NCI-H526 treated with DMSO at 0.1 percent for 48 hours (cell line): ENCODE measurements at places on chromosomes 11 and 22.

- no peak for DNase-seq
Observed at GRCh38 chr22:17319546-17319945, 49.7 kb upstream of the CECR2 start.

GRCh38 chr11:121500275-121500674 is 47.5 kb upstream of the SORL1-AS1 start:
- no peak for DNase-seq

- DNase-seq = no peak
Observed at GRCh38 chr22:43658823-43659222, 153.3 kb downstream of the EFCAB6 start.

DNA sequence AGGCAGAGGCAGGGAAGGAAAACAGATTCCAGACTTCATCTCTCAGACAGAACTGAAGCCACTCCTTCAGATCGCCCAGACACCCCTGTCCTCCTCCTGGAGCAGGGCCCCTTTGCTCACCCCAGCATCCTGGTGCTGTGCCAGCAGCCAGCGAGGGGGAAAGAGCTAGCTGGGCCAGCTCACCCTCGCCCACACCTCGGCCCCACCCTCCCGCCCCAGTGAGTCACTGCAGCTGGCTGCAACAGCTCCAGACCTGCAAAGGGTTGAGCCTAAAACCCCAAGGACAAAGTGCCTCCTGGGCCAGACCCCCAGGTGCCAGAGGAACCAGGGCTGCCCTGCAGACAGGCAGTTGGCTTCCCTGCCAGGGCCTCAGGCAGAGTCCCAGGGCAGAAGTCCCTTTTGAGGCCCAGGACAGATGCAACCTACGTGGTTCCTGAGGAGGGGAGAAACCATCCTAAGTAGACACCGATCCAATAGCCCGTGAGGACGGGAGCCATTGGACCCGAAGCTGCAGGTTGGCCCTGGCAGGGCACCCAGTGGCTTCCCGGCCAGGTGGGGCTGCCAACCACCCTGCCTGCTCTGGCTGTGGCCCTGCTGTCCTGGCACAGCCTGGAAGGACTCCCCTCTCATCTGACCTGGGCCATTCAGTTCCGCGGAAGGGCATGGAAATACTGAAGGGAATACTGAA is 7.2 kb downstream of the AHNAK start:
- DNase-seq = peak; percentile 48

GRCh38 chr11:117836077-117836960 is 11.8 kb upstream of the FXYD2 start:
- no peak for DNase-seq

GRCh38 chr11:4092026-4092425 is 2.6 kb upstream of the RRM1 start:
- no peak for DNase-seq

DNA sequence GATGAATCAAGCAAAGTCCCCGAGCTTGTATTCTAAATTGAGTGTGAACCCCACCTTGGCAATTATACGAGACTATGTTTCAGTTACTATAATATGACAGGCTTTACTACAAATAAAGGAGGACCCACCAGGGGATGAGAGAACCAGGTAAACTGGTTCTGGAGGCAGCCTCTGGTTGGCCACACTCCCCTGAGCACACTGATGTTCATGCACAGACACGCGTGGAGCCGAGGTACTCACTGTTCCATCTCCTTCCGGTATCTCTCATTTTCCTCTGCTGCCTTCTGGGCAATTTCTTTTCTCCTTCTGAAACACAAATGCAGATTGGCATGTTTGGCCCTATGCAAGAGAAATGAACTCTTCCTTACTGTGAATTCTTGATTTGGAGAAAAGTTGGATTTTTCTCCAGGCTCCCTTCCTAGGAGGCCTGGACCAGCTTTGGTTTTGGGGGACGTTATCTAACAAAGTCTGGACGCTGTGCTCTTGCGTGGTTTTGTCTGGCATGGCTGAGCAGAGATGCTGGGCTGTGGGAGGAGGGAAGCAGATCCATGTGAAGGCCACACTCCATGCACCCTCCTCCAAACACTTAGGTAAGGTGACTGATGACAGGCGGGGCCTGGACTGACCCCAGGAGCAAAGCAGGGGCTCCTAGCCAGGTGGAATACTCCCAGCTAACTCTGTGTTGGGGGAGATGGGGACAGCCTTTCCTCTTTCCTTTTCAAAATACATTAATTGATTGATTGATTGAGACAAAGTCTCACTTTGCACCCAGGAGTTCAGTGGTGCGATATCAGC is 22.9 kb downstream of the USH1C start:
- DNase-seq = no peak

DNA sequence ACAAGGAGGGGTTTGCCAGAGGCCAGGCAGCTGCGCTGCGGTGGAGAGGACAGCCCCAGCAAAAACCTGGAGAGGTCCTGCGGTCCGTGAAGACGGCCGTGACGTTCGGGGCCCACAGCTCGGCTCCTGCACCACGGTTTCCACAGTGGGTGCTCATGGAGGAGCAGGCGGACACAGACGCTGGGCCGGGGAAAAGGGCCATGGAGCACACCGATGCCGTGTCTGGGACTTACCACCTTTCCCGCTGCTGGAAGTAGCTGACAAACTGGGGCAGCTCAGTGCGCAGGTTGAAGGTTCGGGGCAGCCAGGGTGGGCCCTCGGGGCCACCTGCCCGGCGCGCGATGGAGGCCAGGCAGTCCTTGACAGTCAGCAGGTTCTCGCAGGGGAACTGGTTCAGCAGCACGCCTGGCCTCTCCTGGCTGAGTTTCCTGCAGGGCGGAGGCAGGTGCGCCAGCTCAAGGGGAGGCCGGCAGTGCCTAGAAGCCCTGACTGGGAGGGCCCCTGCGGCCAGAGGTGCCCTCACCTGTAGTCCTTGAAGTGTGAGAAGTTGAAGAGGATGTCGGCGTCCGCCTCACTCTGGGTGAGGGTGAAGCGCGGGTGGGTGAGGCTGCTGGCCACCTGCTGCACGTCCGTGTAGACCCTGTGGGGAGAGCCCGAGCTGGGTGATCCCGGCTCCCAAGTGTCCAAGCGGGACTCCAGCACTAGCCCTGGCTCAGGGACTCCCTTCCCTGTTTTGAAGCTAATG is 12.8 kb downstream of the TTLL12 start:
- DNase-seq = no peak

DNA sequence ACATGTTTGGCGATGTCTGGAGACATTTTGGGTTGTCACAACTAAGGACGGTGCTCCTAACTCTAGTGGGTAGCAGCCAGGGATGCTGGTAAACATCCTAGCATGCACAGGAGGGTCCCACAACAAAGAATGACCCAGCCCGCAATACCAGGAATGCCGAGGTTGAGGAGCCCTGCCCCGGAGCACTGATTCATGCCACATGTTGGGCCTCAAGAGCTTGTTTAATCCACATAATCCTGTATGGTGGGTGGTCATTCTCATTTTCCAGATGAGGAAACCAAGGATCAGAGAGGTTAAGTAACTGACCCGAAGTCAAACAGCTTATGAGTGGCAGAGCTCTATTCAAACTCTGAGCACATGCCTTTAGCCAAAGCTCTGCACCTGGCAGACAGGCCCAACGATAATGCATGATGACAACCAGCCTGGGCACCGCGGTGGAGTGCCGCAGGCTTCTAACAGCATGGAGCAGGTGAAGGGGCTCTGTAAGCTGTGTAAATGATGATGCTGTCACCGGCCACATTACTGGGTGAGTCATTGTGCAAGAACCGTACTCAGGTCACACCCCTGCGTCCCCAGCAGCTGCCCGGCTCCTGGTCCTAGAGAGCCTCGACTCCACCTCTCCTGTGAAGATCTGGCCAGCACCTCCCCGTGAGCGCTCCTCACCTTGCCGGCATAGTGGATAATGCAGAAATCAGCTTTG is 58.6 kb downstream of the APOL1 start:
- no peak for DNase-seq

- no peak for DNase-seq
Observed at GRCh38 chr11:128881221-128881620, 9.9 kb upstream of the KCNJ5 start.

DNA sequence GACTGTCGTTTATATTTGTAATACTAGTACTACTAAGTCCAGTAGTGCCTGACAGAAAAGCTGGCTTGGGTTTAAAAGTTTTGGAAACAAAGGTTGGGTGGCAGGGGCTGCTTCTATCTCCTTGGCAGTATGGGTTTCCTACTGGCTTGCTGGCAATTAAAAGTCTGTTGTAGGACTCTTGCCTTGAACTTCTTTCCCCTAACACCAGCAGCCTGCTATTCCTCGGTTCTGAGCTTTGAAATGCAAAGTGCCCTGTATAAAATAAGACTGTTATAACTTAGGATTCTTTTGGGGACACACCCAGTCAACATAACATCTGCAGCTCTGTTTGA is 1.3 kb downstream of the RNF169 start:
- DNase-seq = no peak

DNA sequence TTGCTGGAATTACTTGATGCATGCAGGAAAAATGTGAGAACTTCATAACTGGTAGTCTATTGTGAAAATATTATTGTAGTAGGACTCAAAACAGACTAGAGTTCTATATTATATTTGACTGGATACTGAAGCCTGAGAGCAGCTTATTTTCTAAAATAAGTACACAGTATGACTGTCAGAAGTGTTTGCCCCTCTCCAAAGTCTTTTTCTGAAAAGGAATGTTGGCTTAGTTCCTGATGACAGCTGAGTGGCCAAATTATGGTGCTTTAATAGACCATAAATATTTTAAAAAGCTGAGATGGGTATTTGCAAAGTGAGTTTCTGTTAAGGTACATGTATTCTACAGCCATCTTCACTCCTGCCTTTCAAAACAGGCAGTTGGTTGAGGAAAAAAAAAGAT is 13.1 kb downstream of the ZBED5 start:
- DNase-seq = no peak

DNA sequence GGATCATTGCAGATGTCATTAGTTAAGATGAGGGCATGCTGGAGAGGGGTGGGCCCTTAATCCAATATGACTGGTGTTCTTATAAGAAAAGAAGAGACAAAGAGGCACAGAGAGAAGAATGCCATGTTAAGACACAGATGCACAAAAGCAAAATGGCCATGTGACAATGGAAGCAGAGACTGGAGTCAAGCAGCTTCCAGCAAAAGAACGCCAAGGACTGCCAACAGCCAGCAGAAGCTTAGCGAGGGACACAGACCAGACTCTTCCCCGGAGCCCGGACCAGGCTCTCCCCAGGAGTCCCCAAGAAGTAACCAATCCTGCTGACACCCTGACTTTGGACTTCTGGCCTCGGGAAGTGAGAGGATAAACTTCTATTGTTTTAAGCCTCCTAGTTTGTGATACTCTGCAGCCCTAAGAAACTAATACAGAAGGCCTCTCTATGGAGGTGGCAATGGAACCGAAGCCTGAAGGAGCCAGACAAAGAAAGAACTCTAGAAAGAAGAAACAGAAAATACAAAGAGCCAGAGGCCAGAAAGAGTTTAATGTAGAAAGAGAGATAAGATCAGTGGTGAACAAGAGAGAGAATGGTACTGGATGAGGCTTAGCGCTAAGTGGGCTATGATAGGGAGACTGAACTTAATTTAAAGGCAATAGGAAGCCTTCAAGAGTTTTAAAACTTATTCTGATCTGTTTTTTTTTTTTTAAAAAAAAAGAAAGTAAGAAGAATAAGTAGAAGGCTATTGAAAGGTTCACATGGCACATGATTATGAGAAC is 27.7 kb downstream of the PRCP start:
- no peak for DNase-seq

DNA sequence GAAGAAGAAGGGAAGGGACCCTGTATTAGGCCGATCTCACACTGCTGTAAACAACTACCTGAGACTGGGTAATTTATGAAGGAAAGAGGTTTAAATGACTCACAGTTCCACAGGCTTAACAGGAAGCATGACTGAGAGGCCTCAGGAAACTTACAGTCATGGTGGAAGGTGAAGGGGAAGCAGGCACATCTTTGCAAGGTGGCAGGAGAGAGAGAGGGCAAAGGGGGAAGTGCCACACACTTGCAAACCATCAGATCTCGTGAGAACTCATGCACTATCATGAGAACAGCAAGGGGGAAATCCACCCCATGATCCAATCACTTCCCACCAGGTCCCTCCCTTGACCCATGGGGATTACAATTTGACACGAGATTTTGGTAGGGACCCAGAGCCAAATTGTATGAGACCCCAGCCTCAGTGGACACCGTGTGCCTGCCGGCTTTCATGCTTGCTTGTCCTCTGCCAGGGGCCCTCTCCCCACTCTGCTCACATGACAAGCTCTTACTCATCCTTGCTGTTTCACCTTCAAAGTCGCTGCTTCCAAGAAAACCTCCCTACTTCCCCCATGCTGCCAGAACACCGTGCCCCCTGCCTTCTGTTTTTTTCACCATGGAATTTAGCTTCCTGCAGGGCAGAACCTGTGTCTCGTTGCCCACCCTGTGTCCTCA is 23.3 kb upstream of the PPFIA1 start:
- DNase-seq = no peak

GRCh38 chr11:83056204-83056603 is 15.5 kb downstream of the RAB30 start:
- no peak for DNase-seq

DNA sequence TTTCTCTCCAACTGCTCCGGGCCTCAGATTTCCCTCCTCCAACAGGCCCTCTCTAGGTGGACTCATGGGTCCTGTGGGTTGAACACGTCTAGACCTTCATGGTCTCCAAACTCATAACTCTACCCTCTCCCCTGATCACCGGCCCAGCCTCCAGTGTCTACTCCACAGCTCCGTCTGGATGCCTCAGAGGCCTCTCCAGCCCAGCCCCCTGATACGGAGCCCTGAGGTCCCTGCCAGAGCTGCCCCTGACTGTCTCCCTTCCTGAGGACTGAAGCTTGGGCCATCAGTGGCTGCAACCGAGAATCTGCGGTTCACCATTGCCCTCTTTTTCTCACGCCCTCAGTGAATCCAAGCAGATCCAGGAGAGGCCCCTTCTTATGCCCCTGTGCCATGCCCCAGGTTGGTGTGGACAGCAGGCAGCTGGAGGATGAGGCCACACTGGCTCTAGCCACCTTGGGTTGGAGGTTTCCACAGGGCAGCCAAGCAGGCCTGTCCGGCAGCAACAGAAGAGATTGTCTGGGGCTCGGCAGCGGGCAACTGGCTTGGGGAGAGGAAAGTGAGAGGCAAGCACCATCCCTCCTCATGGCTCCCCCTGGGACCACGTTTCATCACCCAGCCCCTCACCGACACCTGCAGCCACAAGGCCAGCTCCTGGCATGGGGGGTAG is 104.6 kb upstream of the FGF3 start:
- DNase-seq = no peak

DNA sequence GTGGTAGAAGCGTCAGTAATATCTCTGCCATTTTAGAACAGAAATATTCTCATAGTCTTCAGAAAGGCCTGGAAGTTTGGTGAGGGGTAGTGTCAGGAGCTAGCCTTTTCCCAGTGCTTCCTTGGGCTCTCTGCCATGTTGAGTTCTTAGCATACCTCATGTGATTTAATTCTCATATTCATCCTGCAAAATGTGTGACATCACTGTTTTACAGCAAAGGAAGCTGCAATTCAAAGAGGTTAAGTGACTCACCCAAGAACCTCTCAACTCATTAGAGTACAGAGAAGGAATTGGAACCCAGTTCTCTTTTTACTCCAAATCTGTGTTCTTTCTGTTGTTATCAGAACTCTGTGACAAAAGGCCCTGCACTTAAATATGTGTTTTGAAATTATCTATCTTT is 72.1 kb downstream of the RNF169 start:
- DNase-seq = no peak
